GM20000 (cell line): ENCODE measurements at places on chromosomes 3 and 15.
A peak's percentile ranks its signal among the peaks of the same experiment; 100 is the strongest.

GRCh38 chr15:26028086-26028740 is 165.1 kb upstream of the ATP10A start:
- no peak for DNase-seq

DNA sequence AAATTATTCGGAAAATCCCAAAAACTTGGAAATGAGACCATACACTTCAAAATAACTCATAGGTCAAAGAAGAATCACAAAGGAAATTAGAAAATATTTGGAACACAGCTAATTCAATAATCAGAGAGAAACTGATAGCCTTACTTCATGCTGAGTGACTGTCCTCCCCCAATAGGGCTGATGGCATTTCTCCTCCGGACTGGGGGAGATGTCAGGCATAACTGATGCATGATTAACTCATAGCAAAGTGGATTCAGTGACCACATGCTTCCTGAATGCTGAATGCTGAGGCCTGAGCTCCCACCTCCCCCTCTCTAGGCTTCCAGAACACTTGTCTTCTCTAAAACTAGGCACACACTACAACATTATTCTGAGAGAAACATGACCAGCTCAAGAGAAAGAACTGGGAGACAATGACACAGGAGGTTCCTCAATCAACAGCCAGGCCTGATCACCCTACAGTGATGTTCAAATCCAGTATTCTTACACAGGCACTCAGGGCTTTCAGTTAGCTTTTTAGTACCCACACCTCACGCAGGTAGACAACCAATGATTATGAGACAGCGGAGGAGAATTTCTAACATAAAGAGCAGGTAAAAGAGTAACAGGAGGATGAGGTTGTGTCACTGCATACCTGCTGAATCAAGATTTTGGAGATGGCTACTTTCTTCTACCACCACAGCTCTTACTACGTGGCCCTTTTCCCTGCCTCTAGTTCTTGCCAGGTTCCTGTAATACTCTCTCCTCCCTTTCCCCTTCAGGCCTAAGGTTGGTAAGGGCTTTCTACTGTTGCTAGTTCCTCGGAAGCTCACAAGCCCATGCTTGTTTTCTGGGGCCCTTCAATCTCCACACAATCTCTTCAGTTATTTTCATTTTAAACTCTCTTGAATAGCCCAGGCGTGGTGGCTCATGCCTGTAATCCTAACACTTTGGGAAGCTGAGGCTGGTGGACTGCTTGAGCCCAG is 96.1 kb downstream of the FMN1 start:
- DNase-seq = no peak

- no peak for DNase-seq
Measured at GRCh38 chr3:89434621-89435380, 327.4 kb downstream of the EPHA3 start.

DNA sequence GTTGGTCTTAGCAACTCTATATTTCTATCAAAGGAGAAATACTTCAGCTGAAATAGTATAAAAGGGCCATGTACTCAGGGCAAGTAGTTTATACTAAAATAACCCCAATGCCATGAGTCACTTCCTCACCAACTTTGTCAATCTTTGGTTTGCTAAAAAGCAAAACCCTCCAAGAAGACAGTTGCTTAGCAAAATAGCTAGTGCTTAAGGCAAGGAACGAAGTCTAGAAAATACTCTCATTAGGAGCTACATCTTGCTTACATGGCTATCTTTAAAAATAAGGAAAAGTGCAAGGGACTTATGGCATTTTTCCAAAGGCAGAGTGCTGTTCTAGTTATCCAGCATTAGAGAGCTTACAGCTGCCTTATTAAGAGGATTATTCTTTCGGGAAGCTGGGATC is 28.4 kb downstream of the P3H2 start:
- DNase-seq = no peak

GRCh38 chr15:100922192-100923040 is 3.3 kb downstream of the LRRK1 start:
- DNase-seq = peak; percentile 76

DNA sequence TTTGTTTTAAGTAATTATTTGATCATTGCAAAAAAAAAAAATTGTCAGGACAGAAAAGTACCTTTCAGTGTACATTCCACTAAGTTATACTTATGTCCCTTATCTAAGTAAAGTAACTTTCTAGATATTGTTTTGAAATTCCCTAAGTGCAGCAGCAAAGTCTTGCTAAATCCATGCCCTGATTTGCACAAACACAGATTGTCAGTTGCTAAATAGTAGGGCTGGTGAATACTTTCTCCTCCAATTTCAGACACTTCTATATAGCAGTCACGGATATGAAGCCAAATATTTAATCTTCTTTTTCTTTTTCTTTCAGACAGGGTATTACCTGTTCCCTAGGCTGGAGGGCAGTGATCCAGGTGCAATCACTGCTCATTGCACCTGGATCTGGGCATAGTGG is 12.9 kb downstream of the LRRC2 start:
- no peak for DNase-seq

DNA sequence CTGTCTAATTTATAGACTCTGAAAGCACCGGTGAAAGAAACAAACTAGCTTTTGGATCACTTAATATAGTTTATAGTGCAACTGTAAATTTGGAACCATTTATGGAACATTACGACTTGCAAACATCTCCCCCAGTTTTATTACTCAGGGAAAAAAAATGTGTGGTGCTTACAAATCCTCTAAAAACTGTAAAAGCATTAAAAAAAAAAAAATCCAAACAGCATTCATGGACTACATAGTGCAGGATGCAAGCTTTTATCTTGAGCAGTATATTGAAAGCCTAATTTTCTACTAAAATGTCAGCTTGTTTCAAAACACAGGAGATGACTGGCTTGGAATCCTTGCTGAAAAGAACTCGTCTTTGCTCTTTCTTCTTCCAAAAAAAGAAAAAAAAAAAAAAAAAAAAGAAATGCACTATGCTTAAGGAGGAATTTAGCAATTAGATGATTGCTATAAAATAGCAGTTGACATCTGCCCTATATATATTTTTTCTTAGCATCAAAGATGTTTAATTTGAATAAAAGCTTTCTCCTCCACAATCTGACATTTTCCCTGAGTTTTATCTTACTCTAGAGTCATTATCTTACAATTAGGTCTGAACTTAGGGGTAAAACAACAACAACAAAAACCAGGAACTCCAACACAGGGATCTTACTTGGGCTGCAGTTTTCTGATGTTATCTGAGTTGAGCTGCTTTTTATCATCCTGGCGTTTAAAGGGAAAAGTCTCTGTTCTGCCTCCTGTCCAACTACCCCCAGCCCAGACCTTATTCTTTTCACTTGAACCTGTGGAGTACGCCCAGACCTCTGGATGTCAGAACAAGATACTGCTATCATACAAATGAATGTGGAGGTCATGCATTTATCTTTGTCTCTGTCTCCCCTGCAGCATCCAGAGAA is 62.6 kb upstream of the PDZRN3 start:
- DNase-seq = no peak

DNA sequence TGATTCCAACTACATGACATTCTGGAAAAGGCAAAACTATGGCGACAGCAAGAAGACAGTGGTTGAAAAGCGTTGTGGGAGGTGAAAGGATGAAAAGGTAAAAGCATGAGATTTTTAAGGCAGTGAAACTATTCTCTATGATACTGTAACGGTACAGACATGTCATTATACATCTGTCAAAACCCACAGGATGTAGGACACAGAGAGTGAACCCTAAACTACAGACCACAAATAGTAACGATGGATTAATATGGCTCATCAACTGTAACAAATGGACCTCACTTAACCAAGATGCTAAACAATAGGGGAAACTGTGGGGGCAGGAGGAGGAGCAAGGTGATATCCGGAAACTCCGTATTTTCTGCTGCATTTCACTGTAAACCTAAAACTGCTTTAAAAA is 39.1 kb downstream of the MYO9A start:
- peak; percentile 54 for DNase-seq

DNA sequence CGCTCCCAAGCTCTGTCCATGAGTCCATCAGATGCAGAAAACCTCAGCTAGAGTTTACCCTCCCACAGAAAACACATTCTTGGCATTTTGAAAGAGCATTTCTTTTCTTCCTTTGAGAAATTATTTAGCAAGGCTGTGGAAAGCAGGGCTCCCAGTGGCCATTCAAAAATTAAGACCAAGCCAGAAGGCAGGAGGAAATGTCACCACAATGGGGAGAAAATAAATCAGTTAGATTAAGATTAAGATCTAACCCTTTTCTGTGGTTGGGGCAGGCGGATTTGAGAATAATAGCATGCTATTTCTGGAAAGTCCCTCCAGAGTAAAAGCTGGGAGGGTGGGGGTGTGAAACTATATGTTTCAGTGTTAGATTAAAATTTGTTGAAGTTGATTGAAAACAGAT is 20.2 kb downstream of the LRIG1 start:
- peak; percentile 37 for DNase-seq

DNA sequence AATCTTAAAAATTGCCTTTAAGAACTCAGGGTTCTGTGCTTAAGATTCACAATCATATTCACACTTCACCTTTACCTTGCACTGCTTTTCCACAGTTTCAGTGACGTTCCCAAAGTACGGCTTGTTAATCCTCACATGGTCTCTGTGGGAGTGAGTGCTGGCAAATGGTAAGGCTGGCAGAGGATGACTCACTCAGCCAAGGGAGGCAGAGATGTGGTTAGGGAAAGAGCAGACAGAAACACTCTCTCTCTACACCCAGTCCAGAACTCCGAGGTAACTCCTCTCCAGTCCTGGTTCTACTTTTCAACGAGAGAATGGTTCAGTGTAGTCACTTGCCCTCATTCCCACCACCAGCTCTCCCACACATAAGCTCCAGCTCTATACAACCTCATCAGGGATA is 33.1 kb downstream of the RASGRP1 start:
- no peak for DNase-seq

DNA sequence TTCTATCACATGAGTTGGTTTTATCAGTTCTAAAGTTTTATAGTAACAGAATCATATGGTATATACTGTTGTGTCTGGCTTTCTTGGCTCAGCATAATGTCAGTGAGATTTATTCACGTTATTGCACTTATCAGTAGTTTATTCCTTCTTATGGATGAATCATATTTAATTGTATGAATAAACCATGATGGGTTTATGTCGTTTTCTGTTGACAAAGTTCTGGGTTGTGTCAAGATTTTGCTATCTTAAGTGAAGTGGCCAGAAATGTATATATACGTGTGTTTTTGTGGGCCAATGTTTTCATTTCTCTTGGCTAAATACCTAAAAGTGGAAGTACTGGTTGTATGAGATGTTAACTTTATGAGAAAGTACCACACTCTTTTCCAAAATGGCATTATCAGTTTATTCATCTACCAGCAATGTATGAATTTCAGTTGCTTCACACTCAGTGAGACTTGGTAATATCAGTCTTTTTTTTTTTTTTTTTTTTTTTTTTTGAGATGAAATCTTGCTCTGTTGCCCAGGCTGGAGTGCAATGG is 112.4 kb upstream of the DCBLD2 start:
- no peak for DNase-seq

- no peak for DNase-seq
Measured at GRCh38 chr15:78914027-78914764, 30.6 kb downstream of the CTSH start.

GRCh38 chr3:119829420-119829819 is 47.5 kb downstream of the NR1I2 start:
- no peak for DNase-seq

GRCh38 chr15:98241032-98241554 is 280.6 kb downstream of the ARRDC4 start:
- no peak for DNase-seq

- no peak for DNase-seq
Measured at GRCh38 chr15:45611305-45611704, 23.5 kb upstream of the SQOR start.

DNA sequence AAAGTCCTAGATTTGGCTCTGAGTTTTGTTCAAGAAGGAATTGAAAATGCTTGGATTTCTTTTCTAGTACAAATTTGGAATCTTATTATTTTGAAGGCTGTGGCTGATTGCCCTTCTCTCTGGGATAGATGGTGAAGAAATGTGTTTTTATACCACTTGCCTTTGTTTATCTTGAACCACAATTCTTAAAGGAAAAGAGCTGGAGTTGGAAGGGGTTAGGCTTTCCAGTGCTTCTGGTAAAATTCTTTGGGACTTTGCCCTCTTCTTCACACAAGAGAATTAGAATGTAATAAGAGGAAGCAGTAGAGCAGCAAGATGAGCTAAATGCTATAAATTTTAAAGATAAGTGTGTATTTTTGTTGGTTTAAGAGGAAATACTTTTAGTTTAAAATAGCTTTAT is 65.8 kb downstream of the COL6A5 start:
- DNase-seq = no peak

DNA sequence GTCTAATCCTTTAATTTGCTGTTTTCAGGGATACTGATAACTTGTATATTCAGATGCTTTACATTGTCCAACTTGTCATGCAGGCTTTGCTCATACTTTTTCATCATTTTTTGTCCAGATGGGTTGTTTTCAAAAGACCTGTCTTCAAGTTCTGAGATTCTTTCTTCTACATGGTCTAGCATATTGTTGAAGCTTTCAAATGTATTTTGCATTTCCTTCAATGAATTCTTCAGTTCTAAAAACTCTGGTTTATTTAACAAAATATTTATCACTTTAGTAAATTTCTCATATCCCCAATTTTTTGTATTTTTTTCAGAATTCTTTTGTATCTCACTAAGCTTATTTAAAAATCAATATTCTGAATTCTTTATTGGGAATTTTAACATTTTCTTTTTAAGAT is 388.3 kb upstream of the IL12A start:
- no peak for DNase-seq

GRCh38 chr3:12392101-12392878 is 92.0 kb upstream of the TSEN2 start:
- DNase-seq = no peak

DNA sequence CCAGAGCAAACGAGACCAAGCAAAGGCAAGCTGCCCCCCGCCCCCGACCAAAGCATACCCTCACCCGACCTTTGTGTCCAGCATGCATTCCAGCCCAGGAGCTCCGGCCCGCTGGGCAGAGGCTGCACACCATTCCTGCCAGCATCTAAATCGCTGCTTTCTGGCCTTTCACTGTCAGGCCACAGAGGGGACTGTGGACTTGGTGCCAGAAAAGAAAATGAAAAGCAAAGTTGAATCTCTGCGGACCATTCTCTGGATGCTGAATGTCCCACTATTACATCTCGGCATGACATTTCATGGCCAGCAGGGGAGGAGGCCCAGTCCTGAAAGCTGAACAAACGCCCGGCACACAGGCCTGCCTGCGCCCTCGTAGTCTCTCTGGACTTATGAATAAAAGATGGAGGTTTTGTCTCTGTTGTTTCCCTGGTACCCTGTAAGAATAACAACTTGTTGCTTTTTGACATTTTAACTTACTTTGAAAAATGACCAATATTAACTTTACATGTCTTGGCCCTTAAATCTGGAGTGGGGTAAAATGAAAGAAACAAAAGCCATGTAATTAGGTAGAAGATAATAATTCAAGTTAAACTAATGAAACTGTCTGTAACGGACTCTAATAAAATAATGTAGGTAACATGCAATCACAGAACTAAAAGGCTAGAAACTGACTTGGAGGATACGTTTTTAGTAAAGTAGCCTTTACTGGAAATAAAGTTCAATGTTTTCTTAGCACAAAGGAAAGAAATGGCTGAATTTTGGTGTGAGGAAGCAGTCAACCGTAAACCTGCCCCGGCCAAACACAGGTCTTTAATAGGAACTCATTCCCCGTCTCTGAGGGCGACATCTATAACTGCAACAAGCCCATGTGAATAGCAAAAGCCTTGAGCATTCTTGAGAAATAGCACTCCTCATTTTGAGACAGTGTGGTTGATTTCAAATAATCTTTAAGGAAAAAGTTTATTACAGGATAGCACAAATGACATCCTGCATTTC is 12.7 kb downstream of the IL17RD start:
- no peak for DNase-seq

- DNase-seq = no peak
Measured at GRCh38 chr3:8536096-8537056, 34.8 kb downstream of the LMCD1 start.

- no peak for DNase-seq
Measured at GRCh38 chr3:145898487-145898886, 262.5 kb downstream of the PLOD2 start.

GRCh38 chr3:194738254-194739093 is 52.8 kb downstream of the FAM43A start:
- no peak for DNase-seq
